NCI-H1417 (cell line): ENCODE measurements at places on chromosomes 4 and X.

DNA sequence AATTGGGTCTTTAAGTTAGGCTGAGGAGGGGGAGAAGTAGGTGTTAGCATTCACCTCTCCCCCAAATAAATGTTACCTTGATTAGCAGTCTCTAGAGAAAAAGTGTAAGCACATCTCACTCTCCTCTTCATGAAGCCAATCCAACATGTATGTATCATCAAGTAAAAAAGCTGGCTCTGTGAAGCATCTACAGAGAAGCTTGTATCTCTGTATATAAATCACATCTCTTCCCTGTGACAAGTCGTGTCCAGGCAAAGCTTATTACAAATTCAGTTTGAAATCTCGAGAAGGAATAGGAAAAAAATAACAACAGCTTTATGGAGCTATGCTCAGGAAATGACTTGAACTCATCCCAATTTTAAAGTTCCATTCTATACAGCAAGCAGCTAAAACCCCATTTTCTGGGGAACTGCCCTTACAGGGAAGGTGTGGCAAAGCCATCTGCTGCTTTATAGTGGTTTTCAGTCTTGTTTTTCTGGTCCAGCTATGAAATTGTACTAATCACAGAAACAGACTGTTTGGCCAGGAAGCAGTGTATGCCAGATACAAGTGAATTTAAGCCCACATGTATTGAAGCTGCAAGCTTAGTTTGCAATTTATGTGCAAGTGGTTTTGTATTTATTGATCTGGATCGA, 313.3 kb upstream of the NOCT start:
- DNase-seq = peak; percentile 37

GRCh38 chrX:20596856-20597255, 330.1 kb upstream of the RPS6KA3 start:
- DNase-seq = no peak

DNA sequence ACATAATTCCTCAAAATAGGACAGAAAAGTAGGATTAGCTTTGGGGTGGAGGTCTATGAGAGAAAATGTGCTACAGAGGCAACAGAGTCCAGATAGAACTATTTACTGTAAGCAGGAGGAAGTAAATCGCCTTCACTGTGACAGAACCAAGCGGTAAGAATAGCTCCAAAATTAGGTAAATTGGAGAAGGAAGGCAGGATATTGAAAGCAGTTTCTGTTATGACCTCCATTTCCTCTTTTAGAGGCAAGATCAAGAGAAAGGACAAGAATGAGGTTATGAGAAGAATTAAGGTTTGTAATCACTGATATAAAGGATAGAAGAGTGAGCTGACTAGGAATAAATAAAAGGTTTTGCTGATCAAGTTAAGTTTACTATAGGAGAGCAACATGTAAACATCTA, 44.1 kb upstream of the NEUROG2 start:
- DNase-seq = no peak

- DNase-seq = no peak
Measured at GRCh38 chr4:108126806-108127205, 41.9 kb downstream of the LEF1 start.

- no peak for DNase-seq
Measured at GRCh38 chr4:39044956-39045826, 13.0 kb upstream of the TMEM156 start.

- no peak for DNase-seq
Measured at GRCh38 chrX:133308499-133308897, 90.3 kb upstream of the TFDP3 start.

GRCh38 chr4:175125410-175126068, 207.4 kb downstream of the ADAM29 start:
- DNase-seq = no peak

- DNase-seq = no peak
Measured at GRCh38 chr4:23750125-23750524, 139.7 kb downstream of the PPARGC1A start.
